ENCODE measurements at places on chromosomes 1 and 21. TPM values are rescaled to one million over a fixed set of nuclear protein-coding genes. Genes with fewer than 3 reads are reported as not detected.

S100B gene
- 20.8 TPM for total RNA-seq

ADAM30 gene
- not detected for total RNA-seq

HES3 gene
- not detected for total RNA-seq

ACTL8 gene
- not detected for total RNA-seq

SMCP gene
- not detected for total RNA-seq

G0S2 gene
- 1,987 TPM for total RNA-seq

LCE4A gene
- not detected for total RNA-seq

FCRLB gene
- total RNA-seq, result 1.0 TPM

HSPG2 gene
- total RNA-seq, result 0.73 TPM

MNDA gene
- 31.8 TPM for total RNA-seq

FRRS1 gene
- 2.1 TPM for total RNA-seq

SLAMF8 gene
- 0.84 TPM for total RNA-seq

SLC37A1 gene
- 19.4 TPM for total RNA-seq

NGF gene
- not detected for total RNA-seq

ENAH gene
- 0.52 TPM for total RNA-seq

GBP7 gene
- not detected for total RNA-seq

CXADR gene
- total RNA-seq, result 0.42 TPM

ZNF695 gene
- total RNA-seq, result 0.52 TPM

ARHGAP29 gene
- 0.10 TPM for total RNA-seq

AGMAT gene
- 2.8 TPM for total RNA-seq

TMEM240 gene
- not detected for total RNA-seq

CFHR3 gene
- total RNA-seq, result not detected

KRTAP19-3 gene
- total RNA-seq, result not detected

C1orf21 gene
- 1.7 TPM for total RNA-seq

NTMT2 gene
- not detected for total RNA-seq

LRIF1 gene
- total RNA-seq, result 3.3 TPM

SCAMP3 gene
- 17.9 TPM for total RNA-seq

SLC9C2 gene
- not detected for total RNA-seq

UBQLN4 gene
- 7.1 TPM for total RNA-seq

CRYBG2 gene
- total RNA-seq, result 0.10 TPM

CELA2B gene
- total RNA-seq, result not detected

SLC45A3 gene
- total RNA-seq, result 2.0 TPM

GBP5 gene
- 62.4 TPM for total RNA-seq

TMPRSS15 gene
- total RNA-seq, result 0.21 TPM

SUSD4 gene
- total RNA-seq, result 7.7 TPM

BCL10 gene
- total RNA-seq, result 66.5 TPM

DCDC2B gene
- total RNA-seq, result not detected

LMOD1 gene
- not detected for total RNA-seq

LCE2B gene
- not detected for total RNA-seq

DPT gene
- total RNA-seq, result not detected

All from mononuclear cell (primary cell).